GF-D8 (cell line): ENCODE measurements at places on chromosomes 5 and 9.
A peak's percentile ranks its signal among the peaks of the same experiment; 100 is the strongest.

DNA sequence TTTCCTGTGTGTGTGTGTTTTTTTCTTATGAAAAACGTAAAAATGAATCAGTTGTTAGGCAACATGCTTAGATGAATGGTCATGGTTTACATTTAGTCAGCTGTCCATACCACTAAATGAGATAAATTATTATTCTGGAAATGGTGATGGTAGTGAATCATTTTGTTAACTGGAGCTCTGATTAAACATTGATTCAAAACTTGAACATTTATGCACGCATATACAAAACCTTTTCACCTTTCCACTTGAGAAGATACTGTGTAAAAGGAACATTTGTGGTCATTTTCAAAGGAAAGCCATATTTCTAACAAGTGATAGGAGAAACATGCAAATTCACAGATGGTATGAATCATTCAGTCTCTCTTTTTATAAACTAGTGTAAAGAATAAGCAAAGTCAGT, 162.0 kb downstream of the SLC25A46 start:
- DNase-seq, result no peak

DNA sequence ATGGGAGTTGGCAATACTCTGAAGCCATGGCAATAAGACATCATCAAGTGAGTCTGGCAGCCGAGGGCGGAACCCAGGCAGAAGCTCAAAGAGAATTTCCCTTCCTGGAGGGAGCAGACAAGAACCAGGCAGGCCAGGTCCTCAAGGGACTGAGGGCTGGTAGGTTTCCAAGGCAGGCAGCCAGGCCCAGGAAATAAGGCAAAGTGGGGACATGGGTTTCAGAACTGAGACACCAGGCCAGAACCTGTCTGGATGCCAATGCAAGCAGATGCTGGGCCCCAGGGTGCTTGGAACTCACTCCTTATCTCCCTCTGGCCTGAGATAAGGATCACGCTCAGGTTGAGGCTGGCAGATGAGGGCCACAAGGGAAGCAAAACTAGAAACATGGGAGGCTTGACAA, 8.9 kb downstream of the TSSK1B start:
- no peak for DNase-seq

DNA sequence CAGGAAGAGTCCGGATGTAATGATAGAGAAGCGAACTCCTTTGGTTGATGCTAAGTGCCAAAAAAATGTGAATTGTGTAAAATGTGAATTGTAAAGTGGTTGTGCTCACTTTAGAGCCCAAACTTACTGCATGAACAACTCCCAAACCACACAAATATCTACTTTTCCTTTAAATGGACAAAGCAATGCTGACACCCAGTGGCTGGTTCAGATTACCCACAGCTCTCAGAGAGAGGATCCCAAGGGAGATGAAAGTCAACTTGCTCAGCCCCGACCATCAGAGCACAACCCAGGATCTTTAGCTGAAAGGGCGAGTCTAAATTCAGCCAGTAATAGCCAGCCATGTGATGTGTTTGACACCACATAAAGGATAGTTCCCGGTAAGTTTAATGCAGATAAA, 133.7 kb downstream of the NMUR2 start:
- no peak for DNase-seq

GRCh38 chr9:77983320-77983662, 48.3 kb downstream of the GNAQ start:
- no peak for DNase-seq

GRCh38 chr9:121557581-121558447, 58.2 kb upstream of the GGTA1 start:
- peak; percentile 78 for DNase-seq

GRCh38 chr5:131716650-131717049, 80.2 kb downstream of the FNIP1 start:
- no peak for DNase-seq

DNA sequence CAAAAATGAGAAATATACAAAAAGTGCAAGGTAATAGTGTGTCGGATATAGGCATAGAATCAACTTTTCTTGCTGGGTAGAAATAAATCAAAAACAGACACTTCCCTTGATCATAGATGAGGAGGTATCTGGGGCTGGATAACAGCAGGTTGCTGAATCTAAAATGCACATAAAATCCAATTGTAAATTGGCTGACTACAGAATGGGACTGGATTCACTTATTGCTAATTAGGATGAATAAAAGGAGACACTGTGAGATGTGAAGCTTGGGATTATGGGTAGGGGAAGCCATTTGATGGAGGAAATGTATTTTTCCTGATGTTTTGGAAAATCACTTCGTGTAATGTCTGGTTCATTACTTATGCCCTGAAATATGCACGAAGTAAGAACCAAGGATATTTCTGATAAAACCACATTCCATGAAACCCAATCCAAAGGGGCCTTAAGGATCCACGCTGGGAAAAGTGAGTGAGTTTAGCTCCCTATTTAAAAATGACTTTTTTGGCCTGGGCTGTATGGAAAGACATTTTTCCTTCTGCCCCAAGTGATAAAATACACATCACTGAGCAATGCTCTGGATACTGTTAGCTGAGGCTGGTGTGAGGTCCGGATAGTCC, 136.1 kb downstream of the MARCHF11 start:
- no peak for DNase-seq

- peak; percentile 83 for DNase-seq
Observed at GRCh38 chr5:95081500-95081960, 203.4 kb downstream of the MCTP1 start.

DNA sequence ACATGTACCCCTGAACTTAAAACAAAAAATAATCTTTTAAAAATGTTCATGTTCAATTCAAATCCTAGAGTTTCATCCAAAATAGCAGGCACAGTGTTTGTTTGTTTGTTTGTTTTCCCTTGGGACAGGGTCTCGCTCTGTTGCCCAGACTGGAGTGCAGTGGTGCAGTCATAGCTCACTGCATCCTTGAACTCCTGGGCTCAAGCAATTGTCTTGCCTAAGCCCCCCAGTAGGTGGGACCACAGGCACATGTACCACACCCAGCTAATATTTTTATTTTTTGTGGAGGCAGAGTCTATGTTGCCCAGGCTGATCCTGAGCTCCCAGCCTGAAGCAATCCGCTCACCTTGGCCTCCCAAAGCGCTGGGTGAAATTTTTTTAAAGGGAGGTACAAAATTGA, 5.0 kb upstream of the POLR1E start:
- no peak for DNase-seq

DNA sequence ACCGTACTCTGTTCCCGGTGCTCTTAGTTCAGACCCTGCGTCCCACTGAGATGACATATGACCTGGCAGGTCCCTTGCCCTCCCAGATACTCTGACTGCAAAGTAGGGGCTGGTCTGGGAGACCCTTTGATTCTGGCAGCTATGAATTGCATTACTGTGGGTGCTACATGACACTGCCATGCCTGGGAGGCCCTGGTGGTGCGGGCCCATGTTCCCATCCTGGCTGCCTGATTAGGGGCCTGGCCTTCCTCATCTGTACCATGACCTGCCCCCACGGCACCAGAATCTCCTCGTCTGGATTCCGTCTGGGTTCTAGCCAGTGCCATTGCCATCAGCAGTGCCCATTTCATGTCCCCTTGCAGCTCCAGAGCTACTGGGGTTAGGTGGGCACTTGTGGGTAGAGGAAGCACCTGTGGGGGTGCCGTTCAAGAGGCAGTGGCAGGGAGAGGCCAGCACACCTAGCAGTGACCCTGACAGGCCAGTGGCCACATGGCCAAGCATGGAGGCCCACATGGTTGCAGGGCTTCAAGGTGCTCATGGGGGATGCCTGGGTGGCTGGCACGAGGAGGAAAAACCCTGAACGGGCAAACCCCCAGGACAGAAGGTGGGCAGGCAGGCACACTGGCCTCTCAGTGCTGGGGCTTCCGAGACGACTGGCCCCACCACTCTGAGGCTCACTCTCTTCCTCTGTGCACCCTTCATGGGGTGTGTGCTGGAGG, 69.7 kb downstream of the PHF2 start:
- no peak for DNase-seq

- DNase-seq, result no peak
Observed at GRCh38 chr5:78613151-78613533, 35.4 kb downstream of the LHFPL2 start.

DNA sequence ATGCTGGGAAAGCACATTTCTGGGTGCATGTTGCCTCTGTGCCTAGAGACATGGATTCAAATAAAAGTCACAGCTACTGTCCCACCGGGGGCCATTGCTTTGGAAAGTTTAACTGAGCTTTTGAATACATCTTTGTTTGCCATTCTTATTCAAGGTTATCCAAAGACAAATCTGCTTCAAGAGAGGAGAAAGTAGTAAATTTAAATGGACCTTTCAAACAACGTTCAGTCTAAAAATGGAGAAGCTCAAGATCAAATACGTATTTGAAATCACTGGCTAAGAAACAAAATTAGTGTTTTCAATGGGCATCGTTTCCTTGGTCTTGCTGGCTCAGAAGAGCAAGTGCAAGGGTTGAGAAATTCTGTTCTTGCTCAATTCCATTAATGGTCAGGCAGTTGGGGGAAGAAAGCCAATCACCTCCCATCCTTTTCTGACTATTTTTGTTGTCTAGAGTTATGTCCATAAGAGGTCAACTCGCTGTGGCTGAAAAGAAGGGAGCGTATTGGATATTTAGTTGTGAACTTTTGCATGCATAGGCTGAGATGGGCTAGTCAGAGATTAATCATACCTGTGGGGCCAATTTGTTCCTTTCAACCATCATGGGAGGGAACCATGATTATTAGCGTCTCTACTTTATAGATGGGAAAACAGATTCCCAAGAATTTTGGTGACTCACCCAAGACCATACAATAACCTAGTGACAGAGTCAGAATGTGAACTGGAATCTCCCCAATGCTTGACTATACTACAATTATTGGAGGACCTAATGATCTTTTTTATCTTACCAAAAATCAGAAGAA, 276.2 kb upstream of the TNC start:
- no peak for DNase-seq

DNA sequence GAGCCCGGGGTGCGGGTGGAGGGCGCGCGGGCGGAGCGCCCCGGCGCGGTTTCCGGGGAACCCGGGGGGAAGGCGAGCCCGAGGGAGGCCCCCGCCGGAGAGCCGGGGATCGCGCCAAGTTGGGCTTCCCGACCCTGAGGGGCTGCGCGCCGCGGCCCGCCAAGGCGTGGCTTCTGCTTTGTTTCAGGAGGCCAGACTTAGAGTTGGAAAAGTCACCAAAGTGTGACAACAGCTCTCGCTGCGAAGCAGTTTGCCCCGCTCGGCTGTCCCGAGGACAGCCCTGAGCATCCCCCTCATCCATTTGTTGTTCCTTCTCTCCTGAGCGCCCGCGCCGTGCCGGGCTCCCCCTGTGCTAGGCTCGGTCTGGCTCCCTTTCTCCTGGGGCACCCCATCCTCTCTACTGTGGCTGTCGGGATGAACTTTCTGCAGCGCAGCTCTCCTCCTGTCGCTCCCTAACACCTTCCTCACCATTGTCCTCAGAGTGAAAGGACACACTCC, 410 bp downstream of the GLIPR2 start:
- no peak for DNase-seq

GRCh38 chr5:134582281-134582680, 50.3 kb downstream of the SAR1B start:
- DNase-seq, result no peak

DNA sequence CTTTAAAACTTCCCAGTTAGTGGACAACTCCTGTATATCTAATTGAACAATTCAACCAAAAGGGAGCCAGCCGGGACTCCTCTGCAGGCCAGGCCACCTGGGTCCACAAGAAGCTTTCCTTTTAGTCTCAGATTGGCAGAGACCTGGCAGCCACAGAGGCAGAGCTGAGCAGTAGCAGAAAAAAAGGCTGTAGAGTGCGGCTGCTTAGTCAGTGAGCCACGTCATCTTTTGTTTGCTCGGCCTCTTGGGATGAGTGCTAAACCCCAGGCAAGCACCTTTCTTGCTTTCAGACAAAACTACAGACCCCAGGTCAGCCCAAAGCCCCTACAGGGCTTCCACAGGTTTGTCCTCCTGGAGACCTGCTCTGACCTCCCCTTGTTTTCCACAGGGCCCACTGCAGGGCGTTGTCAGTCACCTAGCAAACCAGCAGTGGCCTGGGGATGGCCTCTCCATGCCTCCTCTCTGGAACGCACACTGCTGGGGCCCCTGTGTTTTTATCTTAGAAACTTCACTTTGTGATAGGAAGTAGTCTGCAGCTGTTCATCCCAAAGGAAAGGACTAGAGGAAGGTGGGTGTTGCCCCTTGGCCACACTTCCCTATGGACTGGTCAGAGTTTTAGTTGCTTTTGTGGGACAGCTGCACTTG, 49.9 kb downstream of the SHB start:
- DNase-seq, result no peak

DNA sequence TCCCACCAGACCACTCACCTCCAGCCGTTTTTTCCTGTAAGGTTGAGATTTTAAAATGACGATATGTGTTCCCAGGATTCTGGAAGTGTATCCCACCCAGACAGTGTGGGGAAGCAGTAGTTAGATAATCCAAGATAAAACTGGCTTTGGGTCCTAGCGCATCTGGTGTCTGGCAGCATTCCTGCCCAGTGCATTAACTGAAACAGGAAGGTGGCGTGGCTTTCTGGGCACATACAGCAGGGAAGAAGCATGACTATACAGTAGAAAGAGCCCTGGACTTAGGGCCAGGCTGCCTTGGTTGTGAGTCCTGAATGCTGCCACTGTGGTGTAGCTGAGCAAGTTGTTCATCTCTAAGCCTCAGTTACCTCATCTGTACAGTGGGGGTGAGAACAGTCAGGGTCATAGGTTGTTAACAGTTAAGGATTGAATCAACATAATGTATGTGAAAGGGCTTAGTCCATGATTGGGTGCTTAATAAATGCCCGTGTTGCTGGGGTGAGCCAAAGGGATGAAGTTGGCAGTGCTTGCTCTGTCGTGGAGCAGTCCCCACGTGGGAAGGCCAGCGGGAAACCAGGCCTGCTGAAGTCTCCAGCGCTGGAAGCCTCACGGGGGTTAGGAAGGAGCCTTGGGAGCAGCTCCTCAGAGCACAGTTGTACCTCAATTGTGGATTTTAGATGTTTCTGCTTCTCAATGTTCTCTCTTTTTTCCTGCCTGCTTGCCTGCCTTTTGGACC, 18.0 kb downstream of the CLTA start:
- no peak for DNase-seq
